ENCODE measurements at places on chromosomes 1 and 21. TPM values are rescaled to one million over a fixed set of nuclear protein-coding genes. Genes with fewer than 3 reads are reported as not detected.
A peak's percentile ranks its signal among the peaks of the same experiment; 100 is the strongest.

DNA sequence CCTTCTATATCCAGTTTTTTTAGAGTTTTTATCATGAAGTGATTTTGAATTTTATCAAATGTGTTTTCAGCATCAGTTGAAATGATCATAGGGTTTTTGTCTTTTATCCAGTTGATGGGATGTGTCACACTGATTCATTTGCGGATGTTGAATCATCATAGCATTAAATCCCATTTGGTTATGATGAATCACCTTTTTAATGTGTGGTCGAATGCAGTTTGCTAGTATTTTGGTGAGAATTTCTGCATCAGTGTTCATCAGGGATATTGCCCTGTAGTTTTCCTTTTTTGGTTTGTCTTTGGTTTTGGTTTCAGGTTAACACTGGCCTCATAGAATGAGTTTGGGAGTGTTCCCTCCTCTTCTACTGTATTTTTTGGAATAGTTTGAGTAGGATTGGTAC lies 80.3 kb downstream of the DIRAS3 start:
- peak; percentile 74 for DNase-seq

- DNase-seq = peak; percentile 27
Observed at GRCh38 chr1:9875636-9876000, 34.5 kb downstream of the CTNNBIP1 start.

DNA sequence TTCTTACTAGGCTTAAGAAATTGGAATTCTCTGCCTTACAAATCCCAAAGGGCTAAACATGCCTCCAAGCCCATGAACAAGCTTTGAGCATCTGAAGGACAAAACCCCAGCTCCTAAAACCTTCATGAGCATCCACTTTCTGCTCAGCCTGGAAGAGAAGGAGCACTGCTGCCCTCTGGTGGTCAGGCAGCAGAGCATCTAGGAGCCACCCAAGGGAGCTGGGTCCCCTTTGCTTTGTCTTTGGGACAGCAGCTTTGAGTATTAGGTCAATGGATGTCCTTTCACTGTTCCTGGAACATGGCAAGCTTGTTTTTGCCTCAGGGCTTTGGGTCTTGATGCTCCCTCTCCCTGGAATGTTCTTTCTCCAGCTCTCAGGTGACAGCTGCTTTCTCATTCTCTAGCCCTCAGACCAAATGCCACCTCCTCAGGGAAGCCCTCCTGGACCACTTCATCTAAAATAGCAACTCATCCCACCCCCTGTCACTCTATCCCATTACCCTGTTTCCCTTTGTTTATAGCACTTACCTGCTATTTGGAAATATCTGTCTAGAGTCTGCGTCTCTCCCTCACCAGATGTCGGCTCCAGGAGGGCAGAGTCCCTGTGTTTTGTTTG lies 25.7 kb downstream of the RAB7B start:
- peak; percentile 93 for DNase-seq

GRCh38 chr1:15940110-15941043 lies 35.5 kb downstream of the ZBTB17 start:
- DNase-seq = no peak

DNA sequence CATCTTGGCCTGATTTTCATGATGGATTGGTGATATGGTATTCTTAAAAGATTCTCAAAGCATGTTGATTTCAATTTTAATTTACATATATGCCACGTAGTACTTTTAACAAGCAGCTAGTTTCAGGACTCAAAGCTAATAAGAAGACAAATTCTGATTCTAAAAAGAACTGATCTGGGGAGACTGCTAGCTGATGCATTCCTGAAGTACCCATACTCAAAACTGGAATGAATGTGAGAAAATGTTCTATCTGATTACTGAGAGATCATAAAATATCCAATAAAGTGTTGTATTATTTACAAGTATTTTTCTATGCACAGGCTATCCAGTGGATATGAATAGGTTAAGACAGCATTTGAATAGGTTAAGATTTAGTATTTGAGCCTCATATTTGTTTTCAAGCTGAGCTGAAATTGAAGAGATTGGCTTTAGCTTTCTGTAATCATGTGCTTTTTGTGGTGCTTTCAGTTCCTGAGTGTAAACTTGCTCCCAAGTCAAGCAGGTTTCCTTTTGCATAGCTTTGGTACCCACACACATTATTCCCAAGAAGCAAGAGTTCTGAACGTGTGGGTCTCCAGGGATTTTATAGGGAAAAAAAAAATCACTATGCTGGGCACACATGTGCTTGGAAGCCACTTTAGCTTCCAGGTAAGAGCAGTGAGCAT lies 114.1 kb downstream of the VPS13D start:
- DNase-seq = no peak

Gene MORC3
- 19.5 TPM for total RNA-seq

Gene TSSK3
- 2.3 TPM for total RNA-seq

Gene VTCN1
- total RNA-seq = not detected

Gene RXFP4
- total RNA-seq = not detected

Data from fibroblast of the aortic adventitia (primary cell).